ENCODE measurements at places on chromosomes 6 and 20.

- DNase-seq = no peak
These were observed 28.5 kb downstream of the SLX4IP start for GRCh38 chr20:10463622-10464021.

- DNase-seq = no peak
These were observed 23.8 kb upstream of the FBXO9 start for GRCh38 chr6:53041356-53041755.

- no peak for DNase-seq
These were observed 6.8 kb downstream of the CNKSR3 start for GRCh38 chr6:154503658-154504057.

DNA sequence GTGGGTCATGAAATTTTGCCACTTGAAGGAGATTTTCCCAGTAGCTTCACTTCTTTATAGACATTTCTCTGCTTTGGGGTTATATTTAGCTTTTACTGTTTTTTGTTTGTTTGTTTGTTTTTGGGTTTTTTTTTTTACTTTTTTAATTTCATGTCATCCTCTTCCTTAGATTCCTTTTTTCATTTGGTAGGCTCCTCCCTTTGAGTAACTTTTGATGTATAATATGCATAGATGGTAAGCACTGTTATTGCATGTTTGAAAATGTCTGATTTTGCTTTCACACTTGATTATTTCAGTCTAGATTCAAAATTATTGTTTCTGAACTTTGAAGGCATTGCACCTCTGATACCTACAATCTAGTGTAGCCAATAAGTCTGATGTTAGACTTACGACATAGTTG is 37.6 kb downstream of the PLEKHG1 start:
- no peak for DNase-seq

- no peak for DNase-seq
These were observed 66.8 kb upstream of the RSPO3 start for GRCh38 chr6:127051571-127052260.

DNA sequence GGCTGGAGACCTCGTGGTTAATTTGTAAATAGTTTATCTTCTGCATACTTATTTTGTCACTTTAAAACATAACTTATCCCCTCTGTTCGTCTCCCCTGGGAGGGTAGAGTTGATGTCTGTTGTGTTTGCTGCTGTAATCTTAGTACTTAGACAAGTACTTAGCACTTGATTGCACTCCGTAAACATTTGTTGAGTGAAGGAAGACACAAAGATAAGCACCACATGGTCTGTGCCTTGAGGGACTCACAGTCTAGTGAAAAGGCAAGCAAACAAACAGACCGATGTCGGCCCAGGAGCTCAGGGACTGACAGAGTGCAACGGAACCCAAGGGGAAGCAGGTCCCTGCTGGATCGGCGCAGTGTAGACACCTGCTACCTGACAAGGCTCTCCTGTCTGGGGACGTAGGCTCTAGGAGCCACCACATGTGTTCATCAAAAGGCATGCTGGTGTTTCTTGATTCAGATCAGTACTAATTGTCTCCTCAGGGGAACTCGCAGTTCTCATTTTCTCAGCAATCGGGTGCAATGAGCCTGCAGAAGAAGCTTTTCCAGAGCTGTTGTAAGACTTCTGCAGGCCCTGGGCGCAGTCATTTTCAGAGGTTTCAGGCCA is 31.4 kb downstream of the EDN3 start:
- DNase-seq = no peak

- DNase-seq = no peak
These were observed 25.2 kb downstream of the ILRUN start for GRCh38 chr6:34671367-34671766.

GRCh38 chr6:108105571-108105970 is 31.0 kb upstream of the OSTM1 start:
- no peak for DNase-seq

DNA sequence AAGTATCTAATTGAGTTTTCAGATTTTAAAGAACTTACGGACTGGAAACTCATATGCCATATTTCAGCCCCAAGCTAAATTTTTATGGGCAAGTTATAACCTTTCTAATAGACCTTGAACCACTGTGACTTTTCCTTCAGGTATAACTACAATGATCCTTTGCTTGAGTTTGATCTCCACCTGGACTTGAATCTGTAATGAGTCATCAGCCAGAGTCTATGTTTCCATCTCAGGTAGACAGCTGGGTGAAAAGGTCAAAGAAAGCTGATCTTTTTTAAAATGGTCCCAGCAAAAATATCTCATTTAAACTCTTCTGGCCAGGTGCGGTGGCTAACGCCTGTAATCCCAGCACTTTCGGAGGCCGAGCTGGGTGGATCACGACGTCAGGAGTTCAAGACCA is 88.4 kb upstream of the SGK1 start:
- no peak for DNase-seq

DNA sequence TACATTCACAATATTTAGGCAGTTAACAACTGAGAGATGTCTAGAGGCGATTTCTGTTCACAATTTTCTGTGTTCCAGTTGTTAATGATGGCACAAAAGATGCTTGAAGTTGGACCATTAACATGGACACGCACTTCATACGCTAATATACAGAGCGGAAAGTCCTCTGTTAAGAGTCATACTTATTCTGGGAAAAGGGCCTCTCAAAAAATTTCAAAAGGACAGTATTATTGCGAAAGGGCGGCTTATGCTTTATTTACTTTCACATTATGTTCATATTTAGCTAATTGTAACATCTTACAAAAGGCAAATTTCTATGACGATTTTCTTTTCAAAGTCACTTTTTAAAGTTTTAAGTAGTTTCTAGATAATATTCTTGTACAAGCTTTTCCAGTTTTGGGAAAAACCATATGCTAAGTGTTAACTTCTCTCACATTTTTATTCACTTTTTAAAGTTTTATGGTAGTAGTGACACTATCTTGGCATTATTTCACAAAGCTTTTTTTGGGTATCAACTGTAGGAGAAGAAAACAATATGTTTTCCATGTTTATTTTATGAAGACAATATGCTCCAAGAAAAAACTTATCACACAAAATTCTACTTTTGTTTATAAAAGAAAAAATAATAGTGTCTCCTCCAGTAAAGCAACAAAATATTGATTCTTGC is 62.3 kb downstream of the MAP7 start:
- DNase-seq = no peak

GRCh38 chr20:14522595-14522994 is 185.2 kb upstream of the FLRT3 start:
- DNase-seq = no peak

GRCh38 chr6:117456250-117456649 is 26.2 kb upstream of the DCBLD1 start:
- DNase-seq = no peak

DNA sequence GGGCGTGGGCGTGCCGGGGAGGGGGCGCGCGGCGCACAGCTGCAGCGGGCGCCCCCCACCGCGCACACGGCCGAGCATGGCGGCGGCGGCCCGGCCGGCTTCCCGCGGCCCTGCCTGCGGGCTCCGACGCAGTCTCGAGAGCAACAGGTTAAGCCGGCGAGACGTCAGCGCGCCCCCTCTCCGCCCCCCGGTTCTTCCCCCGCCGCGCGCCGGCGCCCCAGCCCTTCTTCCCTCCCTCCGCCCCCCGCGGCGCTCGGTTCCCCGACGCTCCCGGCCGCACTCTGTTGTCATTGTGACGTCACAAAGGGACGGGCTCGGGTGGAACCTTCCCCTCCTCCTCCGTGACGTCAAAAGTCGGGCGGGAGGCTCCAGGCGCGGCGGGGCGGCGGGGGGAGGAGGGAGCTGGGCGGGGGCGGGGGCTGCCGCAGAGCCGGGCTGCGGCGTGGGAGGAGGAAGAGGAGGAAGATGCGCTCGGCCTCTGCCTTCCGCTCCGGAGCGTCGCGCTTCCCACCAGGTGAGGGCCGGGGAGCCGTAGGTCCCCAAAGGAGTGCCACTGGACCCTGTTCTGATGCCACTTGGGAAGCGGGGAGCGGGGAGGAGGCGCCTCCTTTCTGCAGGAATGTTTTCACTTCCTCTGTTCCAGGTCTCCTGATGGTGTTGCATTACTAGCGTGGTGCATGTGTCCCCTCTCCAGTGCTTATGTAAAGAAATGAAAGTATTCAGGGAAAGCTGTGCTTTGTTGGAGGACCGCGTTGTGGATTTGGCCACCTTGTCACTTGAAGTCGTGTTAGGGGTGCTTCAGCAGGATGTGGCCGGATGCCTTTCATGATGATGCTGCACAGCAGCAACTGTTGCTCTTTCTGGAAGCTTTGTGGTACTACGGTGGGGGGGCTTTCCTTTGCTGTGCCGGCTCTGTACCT is 2.8 kb downstream of the JARID2 start:
- DNase-seq = peak; percentile 91

- no peak for DNase-seq
These were observed 23.7 kb downstream of the MOCS3 start for GRCh38 chr20:50982363-50982762.

- no peak for DNase-seq
These were observed 660.4 kb upstream of the FLRT3 start for GRCh38 chr20:14997791-14998190.

DNA sequence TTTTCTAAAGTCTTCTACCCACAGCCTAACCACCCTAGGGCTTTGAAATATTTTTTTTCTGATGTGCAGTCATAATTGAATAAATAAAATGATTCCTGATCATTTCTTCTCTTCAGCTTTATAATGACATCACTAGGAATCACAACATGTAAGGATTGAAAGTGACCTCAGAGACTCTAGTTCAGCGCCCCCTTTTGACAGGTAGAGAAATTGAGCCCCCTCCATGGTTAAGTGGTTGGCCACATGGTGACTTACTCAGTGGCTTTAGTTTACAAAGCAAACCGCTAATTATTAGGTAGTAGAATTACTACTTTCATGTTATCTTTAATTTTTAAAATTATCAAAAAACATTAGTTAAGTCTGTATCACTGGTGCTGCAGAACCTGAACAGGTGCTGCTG is 13.3 kb upstream of the SLC2A12 start:
- no peak for DNase-seq

GRCh38 chr6:159104163-159104925 is 59.6 kb upstream of the TAGAP start:
- DNase-seq = peak; percentile 76

GRCh38 chr6:159594106-159594749 is 98.8 kb downstream of the SOD2 start:
- DNase-seq = no peak

- DNase-seq = peak; percentile 61
These were observed 192.0 kb downstream of the PREX1 start for GRCh38 chr20:48635791-48636267.

DNA sequence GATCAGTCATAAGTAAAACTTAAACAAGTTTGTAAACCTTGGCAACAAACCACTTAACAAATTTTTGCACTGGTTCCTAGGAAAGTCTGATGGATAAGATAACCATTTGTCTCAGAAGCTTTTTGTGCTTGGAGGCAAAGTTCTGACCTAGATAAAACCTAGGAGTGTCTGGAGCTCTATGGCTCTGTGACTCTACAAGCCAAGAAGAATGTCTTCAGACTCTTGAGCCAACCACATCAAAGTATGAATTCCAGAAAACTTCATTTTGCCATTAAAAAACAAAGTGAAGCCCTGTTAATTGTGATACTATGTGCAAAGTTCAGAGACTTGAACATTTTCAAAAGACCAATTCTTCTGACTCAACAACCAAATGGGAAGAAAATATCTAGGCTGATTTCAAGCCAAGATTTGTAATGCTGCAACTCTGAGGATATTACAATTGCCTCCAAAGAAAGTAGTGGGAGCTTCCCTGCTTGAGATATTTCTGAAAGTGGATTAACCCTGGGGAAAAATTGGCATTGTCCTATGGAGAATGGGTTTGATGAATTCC is 158.1 kb upstream of the FOXQ1 start:
- no peak for DNase-seq

GRCh38 chr20:19688031-19688806 is 69.8 kb upstream of the RIN2 start:
- no peak for DNase-seq

DNA sequence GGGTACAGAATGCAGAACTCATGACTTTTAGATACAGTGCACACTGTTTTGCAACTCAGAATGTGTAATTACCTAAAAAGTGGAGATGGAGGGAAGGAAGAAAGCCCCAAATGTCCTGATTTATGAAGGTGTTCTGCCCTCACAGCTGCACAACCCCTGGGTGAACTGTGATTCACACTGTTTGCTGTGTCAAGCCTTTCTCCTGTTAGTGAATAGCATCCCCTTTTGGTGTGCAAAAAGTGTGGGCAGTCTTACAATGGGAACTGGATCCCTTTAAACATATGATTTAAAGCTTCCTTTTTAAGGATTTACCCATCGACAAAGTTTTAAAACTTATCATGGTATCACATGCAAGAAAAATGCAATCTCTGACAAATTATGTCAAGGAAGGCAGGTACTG is 633.4 kb upstream of the EPHA7 start:
- no peak for DNase-seq

DNA sequence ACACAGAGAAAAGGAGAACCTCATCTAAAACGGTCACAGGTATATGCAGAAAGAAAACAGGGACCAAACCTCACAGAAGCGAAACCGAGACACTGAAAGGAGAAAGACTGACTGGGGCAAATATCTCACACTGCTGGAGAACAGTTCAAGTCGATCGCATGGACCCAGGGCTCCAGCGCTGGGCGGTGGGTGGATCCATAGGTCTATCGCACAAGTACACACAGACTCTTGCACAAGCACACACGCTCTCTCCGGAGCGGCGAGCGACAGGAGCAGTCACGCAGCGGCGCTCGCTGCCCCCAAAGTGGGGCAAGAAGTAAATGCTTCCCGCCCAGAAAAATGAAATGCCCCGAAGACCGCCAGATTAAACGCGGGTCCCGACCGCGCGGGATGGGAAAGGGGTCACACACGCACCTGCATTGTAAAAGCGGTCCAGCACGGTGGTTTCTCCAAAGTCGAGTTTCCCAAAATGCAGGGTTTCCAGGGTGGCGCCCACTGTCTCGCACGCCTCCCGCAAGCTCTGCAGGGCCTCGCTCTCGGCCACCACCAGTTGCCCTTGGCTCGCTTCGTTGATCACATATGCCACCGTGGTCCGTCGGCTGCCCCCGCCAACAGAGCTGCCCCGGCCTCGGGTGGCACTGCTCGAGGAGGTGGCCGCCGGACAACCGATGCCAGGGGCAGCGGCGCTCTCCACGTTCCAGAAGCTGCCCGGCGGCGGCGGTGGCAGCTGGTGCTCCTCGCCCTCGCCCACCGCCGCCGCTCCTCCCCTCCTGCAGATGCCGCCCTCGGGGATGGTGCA is 782 bp downstream of the MAP3K5 start:
- peak; percentile 39 for DNase-seq

DNA sequence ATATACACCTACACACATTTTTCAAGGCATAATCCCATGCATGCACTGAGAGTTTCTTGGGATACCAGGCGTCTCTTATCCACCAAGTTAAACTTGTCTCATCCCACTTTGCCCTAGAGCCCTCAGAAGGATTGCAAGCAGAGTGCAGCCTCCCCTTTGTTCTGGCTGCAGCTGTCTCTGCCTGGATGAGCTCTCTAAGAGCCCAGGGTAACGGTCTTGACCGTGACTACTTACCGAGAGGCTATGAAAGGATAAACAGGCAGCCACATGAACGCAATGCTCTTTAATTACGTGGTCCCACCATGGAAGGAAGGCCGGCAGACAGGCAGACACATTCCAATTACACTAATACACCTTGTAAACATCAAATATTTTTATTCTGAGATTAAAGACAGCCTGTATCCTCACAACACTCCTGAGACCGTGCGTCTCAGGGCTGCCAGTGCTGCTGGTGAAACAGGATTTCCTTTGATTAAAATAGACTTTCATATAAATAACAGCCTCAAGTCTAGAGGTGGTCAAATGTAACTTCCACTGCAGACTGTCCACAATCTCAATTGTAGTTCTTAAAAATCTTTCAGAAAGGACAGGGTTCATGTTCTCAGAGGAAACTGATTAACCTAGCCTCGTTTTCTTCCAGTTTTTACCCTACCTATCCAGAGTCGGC is 210.0 kb upstream of the PRDM1 start:
- no peak for DNase-seq

- DNase-seq = no peak
These were observed 93.6 kb upstream of the AGPAT4 start for GRCh38 chr6:161367472-161367871.

Measured in stimulated activated CD4-positive, alpha-beta T cell treated with anti-CD3 and anti-CD28 coated beads, Interleukin-12 subunit alpha, Interleukin-12 subunit beta, amount 100 ng/mL, for 4 hours (primary cell).